ENCODE measurements at places on chromosomes 16 and 17.
A peak's percentile ranks its signal among the peaks of the same experiment; 100 is the strongest.

- no peak for DNase-seq
Observed at GRCh38 chr16:46743232-46743719, 4.9 kb downstream of the MYLK3 start.

DNA sequence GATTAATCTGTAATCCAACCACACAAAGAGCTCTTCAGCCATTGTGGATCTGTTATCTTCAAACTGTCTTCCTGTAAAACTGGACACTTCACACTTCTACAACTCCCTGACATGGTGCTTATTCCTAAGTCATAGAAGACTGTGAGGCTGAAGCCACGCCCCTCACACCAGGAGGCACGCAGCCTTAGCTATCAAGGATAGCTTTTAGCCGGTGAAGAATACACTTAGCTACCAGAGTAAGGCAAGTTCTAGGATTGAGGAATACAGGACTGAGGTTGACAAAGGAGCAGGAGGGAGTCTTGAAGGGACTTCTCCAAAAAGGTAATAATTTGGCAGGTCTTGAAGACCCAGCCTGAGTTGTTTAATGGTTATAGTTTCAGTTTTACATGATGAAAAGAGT lies 79.8 kb upstream of the GAS7 start:
- no peak for DNase-seq

DNA sequence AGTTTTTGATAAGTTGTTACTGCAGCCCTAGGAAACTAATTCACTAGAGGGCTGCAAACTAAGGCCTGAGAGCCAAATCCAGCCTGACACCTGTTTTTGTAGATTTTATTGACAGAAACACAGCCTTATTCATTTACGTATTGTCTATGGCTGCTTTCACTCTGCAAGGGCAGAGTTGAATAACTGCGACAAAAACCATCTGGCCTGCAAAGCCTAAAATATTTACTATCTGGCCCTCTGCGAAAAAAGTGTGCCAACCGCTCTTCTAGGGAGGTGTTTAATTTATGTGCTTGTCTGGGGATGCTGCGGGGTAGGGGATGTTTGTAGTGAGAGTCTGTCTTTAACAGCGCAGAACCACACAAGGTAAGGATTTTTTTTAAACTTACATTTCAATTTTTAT lies 165.0 kb upstream of the RBFOX1 start:
- DNase-seq, result no peak

- no peak for DNase-seq
Observed at GRCh38 chr17:79836972-79837887, 2.0 kb downstream of the CBX4 start.

DNA sequence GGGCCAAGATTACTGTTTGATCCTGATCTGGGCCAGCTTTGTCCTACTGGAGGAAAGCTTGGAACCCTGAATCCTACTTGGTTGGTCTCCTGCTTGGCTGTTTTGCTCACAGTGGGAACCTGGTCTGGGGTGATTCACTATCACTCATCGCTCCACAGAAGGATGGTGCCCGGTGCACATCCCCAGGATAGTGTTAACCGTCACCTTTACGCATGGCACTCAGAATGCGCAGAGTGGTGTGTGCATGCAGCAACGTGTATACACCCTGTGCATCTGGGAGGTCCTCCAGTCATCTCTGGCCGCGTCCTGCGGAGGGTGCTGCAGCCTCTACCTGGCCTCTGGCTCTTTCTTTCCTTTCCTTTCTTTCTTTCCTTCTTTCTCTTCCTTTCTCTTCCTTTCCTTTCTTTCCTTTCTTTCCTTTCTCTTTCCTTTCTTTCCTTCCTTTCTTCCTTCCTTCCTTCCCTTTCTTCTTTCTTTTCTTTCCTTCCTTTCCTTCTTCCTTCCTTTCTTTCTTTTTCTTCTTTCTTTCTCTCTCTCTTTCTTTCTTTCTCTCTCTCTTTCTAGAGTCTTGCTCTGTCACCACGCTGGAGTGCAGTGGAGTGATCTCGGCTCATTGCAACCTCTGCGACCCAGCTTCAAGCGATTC lies 13.1 kb downstream of the SOCS3 start:
- no peak for DNase-seq

DNA sequence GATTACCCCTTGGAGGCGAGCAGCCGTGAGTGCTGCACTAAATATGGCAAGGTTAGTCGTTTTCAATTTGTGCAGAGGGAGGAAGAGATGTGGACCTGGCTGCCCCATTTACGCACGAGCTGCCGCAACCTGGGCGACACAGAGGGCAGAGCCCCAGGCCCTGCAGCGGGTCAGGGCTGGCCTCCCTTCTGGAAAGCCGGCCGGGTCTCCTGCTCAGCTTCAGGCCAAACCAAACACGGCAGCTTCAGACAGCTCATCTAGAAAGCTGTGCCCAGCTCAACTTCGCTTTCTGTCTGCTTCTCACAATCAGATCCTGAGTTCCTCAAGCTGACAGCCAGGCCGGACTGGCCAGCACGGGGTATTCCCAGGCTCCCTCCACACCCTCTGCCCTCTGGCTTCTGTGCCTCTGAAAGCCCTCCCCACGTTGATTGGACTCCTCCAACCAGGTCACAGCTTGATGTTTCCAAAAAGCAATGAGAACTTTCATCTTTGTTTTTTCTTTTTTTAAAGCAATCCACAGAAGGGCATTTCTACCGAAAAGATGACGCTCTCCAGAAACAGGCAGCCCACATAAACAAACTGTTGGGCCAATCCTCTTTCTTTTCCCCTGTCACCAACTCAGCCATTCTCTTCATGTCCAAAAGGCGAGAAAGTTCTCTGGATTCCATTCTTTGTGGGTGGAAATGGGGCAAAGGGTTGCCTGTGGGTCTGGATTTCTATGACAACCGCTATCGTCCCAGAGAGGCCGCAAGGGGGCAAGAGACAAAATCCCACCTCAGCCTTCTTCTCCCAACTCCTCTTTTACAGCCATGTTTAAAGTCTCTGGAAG lies 189.0 kb downstream of the ZFHX3 start:
- DNase-seq, result no peak

DNA sequence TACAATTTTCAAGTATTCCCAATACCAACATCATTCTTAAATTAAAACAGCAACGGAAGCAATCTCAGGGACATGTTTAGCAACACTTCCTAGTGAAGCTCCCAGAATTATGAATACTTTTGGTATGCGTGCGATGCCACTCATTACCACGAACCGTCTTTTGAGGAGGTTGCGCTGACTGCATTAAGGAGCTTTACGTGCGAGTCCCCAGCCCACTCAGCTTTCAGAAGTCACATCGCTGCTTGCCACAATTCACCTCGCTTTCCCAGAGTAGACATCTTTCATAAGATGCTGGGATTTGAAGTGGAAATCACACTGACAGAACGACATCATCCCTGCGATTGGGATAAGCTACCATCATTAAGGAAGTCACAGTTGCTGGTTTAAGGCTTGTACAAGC lies 441.6 kb upstream of the HSBP1 start:
- DNase-seq, result no peak

GRCh38 chr16:19829844-19830692 lies 54.6 kb downstream of the GPRC5B start:
- DNase-seq, result no peak

DNA sequence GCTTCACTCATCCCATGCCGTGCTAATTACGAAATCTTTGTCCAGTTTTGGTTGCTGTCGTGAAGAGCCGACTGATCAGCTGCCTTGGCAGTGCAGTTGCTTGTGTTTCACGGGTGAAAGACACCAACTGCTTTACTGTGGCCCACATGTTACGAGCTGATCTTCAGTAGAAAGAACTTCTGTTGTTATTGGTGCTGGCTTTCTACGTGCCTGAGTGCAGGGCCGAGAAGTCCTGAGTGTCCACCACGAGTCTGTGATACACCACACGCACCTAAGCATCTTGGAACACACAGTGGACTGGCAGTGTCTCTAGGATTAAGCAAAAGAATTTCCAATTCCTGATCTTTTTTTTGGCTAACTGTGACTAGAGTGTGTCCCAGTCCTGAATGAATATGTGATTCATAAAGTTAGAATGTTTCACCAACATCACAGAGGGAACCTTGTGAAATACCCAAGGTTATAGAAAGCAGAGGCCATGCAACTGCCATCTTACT lies 70.4 kb upstream of the CLEC18A start:
- DNase-seq, result no peak

GRCh38 chr17:28086519-28086918 lies 44.0 kb downstream of the NLK start:
- DNase-seq, result no peak

- no peak for DNase-seq
Observed at GRCh38 chr17:50661795-50662391, 27.2 kb downstream of the ABCC3 start.

GRCh38 chr16:14003074-14003570 lies 68.0 kb upstream of the MRTFB start:
- no peak for DNase-seq

DNA sequence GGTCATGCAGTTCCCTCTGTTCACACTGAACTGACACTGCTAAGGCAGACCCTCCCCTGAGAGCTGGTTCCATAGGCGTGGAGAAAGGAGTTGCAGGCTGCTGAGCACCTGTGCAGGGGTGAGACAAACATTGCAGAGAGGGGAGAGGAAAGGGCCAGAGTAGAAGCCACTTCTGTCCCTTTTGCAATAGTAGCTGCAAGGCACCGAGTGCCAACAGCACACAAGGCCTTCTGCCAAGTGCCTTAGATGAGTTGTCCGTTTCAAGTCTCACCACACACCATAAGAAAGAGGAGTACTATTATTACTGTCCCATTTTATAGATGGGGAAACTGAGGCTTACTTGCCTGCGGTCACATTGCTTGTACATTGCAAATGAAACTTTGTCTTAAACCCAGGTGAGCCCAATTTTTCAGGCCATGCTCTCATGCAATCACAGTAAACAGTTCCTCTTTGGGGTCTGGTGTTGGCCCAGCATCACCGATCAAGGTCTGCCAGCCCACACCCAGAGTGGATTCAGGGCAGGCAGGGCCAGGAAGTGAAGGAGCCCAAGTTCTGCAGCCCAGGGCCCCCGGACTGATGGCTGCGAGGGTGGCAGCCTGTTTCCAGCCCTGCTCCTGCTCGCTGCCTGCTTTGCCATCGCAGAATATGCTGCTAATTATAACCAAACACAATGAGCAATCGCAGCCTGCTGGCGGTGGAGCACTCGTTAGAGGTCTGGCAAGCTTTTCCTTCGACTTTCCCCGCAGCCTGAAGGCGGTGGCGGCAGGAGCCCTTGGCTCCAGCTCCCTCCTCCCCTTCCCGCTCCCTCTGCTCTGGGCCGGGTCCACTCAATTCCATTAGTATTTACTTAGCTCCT lies 36.8 kb upstream of the DYNLL2 start:
- no peak for DNase-seq

DNA sequence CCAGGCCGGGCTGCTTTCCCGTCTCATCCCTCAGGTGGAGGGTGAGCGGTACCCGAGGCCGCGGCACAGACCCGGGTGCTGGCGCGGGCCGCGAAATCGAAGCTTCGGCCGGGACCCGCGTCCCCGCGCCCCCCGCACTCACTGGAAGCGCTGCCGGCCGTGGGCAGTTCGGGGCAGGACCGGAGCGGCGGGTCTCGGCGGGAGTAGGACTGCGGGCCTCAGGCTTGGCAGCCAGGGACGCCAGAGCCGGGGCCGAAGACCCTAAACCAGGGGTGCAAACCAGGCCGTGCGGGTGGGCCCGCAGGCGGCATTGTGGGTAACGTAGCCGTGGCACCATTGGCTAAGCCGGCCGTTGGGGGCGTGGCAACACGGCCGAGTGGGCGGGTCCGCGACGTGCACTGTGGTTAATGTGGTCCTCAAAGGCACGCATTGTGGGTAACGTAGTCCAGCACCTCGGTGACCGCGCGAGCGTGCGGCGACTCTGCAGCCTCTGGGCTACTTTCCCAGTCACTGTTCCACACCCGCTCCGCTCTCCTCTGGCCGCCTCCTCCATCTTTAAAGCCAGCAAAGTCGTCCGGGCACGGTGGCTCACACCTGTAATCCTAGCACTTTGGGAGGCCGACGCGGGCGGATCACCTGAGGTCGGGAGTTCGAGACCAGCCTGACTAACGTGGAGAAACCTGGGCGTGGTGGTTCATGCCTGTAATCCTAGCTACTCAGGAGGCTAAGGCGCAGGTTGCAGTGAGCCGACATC lies at the start of gene ZNF500:
TSS of gene ZNF500 (minus strand) at position 288 of the 754 bp plus-strand sequence. CDS start 1,184 bp downstream, outside the sequence.
- DNase-seq, result peak; percentile 92

GRCh38 chr16:9351841-9352434 lies 260.5 kb downstream of the HAPSTR1 start:
- DNase-seq, result no peak

DNA sequence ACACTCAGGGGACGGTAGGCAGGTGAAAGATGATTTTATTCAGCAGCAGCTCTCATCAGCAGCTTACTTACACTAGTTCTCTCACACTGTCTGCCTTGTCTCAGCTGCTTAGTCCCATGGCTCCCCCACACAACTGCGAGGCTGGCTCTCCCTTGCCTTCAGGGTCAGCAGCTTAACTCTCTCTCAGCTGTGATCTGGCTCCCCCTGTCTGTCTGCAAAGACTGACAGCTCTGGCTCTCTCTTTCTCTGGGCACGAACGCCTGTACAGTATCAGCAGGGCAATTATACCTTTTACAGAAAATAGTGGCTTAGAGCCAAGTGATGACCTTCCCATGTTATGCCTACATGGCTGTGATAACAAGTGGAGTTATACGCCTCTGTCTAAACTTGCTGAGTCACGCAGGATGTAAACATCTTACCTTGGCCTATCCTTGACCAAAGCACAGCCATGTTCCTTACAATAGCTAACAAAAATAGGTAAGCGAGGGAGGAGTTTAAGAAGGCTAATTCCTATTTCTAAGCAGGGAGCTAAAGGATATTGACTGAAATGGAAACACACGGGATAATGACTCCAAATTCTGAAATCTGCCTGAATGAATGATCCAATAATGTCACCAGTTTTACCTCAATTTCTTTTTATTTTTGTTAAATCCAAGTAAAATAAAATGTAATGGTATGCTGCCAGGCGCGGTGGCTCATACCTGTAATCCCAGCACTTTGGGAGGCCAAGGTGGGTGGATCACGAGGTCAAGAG lies 1.1 kb upstream of the NDUFAB1 start:
- no peak for DNase-seq

GRCh38 chr17:6643451-6644125 lies 2.7 kb downstream of the TXNDC17 start:
- DNase-seq, result no peak

GRCh38 chr16:67246756-67247191 lies 507 bp downstream of the FHOD1 start:
- DNase-seq, result no peak

DNA sequence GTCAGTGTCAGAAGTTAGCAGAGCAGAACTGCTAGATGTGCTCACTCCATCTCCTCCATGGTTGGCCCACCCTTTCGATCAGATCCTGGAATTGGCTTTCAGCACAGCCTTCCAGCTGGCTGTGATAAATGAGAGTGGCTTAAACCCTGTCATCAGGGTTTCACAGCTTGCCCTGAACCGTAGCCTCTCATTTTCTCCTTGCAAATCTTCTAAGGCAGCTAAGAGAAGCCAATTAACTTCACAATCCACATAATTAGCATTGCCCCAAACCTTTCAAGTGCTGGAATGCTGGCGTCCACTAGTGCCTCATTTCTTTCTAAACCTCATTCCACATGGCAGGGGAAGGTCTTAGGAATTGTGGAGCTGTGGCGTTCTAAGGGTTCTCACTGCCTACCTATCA lies 21.7 kb downstream of the MILR1 start:
- DNase-seq, result no peak

- no peak for DNase-seq
Observed at GRCh38 chr17:35390663-35391062, 17.2 kb upstream of the SLFN11 start.

- no peak for DNase-seq
Observed at GRCh38 chr16:78788696-78789095, 689.2 kb downstream of the WWOX start.

- DNase-seq, result peak; percentile 39
Observed at GRCh38 chr17:80261159-80261894, 675 bp downstream of the RNF213 start.

GRCh38 chr17:691423-691822 lies 23.2 kb downstream of the VPS53 start:
- DNase-seq, result no peak

GRCh38 chr16:23048164-23048563 lies 101.1 kb downstream of the USP31 start:
- no peak for DNase-seq
